A549 treated with AZD2906 at 1 μM for 4 hours (cell line): ENCODE measurements at places on chromosomes 6 and 20. TPM values are rescaled to one million over a fixed set of nuclear protein-coding genes. Genes with fewer than 3 reads are reported as not detected.

Gene TNF
- total RNA-seq, result 0.07 to 0.08 TPM in 2 of 5 replicates, not detected in the others

Gene CST2
- 0.84 to 1.6 TPM (median 1.4 TPM) in 5 replicates for total RNA-seq

Gene TP53TG5
- not detected in 5 replicates for total RNA-seq

Gene GSTA1
- total RNA-seq, result 0.07 TPM in 1 of 5 replicates, not detected in the others

Gene TRIM10
- 0.01 TPM in 1 of 5 replicates, not detected in the others for total RNA-seq

Gene OPN5
- not detected in 5 replicates for total RNA-seq

Gene FKBP1C
- 2.0 to 2.3 TPM (median 2.1 TPM) in 5 replicates for total RNA-seq
